ENCODE measurements at places on chromosomes 7 and 10.
A peak's percentile ranks its signal among the peaks of the same experiment; 100 is the strongest.

GRCh38 chr10:31136930-31137885 is 105.5 kb upstream of the ZNF438 start:
- DNase-seq: no peak

GRCh38 chr7:44147026-44147991 is 6.2 kb upstream of the MYL7 start:
- no peak for DNase-seq

DNA sequence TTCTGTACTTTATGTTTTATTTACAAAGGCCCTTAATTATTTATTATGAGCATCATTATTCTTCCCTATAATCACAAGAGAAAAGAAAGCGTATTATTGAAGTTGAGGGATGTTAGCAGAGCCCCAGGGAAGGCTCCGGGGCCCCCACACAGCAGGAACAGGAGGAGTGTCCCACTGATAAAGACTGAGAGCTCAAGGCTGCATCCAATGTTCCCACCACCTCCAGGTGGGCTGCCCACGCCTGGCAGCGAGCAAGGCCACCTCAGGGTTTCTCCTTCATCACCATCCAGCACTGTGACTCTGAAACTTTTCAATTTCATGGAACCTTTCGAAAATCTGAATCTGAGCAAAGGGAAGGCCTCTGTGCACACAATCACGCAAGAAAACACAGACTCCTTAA is 35.9 kb upstream of the WIPF3 start:
- no peak for DNase-seq

- no peak for DNase-seq
Observed at GRCh38 chr7:2647594-2648172, 15.9 kb downstream of the TTYH3 start.

DNA sequence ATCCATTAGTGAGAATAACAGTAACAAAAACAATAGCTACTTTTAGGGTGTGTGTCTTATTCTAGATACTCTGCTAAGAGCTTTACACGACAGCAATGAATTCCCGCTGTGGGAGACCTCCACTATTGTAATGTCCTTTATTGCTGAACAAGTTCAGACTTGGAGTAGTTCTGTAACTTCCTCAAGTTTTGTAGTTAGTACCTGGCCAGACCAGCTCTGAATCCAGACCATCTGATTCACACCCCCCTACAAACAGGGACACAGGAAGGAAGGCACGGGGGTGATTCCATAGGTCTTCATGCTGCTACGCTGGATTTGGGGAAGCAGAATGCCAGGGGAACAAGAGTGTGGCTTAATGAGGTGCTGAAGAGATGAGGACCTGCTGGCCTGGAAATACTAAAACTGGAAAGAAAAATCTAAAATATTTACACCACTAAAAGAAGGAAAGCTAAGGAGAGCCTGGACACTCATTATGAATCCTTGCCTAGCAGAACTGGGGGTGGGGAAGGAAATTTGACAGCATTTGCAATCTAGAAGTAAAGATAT is 194.6 kb upstream of the TMEM72 start:
- DNase-seq: no peak

- no peak for DNase-seq
Observed at GRCh38 chr10:128835361-128835760, 631.7 kb upstream of the MGMT start.

GRCh38 chr10:58885686-58886345 is 290.6 kb upstream of the PHYHIPL start:
- DNase-seq: no peak

DNA sequence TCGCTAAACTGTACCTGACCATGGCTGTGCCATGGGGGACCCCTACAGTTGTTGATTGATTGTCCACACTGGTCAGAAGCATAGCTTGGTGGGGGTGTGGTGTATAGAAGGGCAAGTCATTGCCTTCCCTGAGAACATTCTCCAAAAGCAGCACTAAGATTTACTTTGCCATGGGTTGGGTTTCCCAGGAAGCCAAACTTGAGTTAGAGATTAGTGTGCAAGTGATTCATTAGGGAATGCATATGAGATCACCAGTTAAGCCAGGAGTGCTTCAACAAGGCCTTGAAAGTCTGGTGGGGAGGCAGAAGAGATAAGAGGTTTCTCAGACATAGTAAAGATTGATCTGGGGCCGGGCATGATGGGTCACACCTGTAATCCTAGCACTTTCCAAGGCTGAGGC is 21.4 kb upstream of the TPST1 start:
- DNase-seq: no peak

DNA sequence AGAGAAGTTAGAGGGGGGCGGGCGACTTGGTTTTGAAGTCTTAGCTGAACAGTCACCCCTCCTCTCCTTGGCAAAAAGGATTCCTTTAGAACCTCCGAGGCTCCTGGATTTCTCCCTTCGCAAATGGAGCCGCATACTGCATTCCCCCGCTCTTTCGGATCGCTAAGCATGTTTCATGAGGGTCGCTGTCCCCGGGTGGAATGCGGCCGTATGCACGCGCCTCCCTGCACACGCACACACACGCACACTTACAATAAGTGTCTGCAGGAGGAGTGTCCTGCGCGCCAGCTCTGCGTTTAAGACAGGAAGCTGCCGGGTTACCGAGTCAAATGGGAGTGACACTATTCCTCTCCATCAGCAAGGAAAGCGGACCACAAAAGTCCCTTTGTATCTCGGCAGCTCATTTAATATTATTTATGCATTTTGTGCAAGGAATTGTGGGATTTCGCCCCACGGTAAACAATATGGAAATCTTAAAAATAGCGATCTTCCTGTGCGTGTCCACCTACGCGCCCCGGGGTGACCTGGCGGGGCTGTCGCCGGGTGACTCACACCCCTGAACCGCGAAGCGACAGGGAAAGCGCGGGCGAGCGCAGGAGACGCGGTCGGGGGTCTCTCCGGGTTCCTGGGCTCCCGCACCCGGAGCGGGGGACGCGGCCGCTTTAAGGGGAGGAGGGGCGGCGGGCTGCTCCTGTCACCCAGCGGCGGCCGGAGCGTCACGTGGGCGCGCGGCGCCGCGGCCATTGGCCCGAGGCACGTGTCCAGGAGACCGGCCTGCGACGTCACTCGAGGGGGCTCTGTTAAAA is 988 bp upstream of the EN2 start:
- peak; percentile 10 for DNase-seq
